ENCODE measurements at places on chromosomes 5 and 9.

DNA sequence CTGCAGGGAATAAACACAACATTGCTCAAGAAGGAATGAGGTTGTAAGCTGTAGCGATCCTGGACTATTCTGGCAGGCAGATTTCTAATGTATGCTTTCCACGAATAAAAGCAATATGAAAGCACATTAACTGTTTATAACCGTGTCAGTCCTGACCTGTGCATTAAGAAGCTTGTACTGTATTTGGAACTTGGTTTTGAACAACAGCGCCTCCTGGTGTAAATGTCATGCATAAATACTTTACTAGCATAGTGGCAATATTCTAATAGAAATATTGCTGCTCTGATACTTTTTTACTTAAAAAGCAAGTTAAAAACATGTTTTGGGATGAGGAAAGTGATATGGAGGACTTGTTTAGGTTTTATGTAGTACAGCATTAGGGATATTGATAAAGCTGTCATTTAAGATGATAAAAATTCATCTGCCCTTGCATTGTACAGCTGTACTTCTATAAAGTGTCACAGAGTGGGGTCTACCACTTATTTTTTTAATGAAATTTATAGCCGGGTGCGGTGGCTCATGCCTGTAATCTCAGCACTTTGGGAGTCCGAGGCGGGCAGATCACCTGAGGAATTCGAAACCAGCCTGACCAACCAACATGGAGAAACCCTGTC, 70.7 kb upstream of the GNE start:
- DNase-seq: peak; percentile 60

GRCh38 chr5:138482638-138483037, 17.4 kb downstream of the EGR1 start:
- DNase-seq: no peak

GRCh38 chr9:131709771-131710431, 30.0 kb downstream of the RAPGEF1 start:
- no peak for DNase-seq

DNA sequence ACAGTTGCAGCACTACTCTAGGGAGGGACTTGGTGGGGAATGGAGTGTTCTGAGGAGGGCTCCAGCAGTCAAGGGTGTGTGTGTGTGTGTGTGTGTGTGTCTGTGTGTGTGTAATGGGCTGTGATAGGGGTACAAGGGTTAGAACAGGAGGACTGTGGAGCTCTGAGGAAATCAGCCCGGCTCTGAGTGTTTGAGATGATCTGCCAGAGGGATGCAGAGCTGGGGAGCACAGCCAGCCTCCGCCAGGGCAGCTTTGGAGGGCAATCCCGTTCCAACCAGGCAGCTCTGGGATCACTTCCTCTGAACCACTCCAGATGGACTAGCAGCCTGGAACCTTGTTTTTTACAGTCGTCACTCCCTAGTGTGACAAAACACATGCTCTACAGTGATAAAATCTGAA, 3.0 kb upstream of the SLC6A7 start:
- DNase-seq: no peak

GRCh38 chr9:78053627-78054026, 22.0 kb upstream of the GNAQ start:
- DNase-seq: no peak

- DNase-seq: no peak
Measured at GRCh38 chr5:41815663-41816229, 54.5 kb downstream of the OXCT1 start.

Measured in right renal cortex interstitium (tissue), 3 donors.